H1 (cell line): ENCODE measurements at places on chromosomes 12 and 14. TPM values are rescaled to one million over a fixed set of nuclear protein-coding genes. Genes with fewer than 3 reads are reported as not detected.

Gene IRAK3
- 1.8 and 2.2 TPM in 2 replicates for total RNA-seq

Gene ATP5F1B
- 900 and 930 TPM in 2 replicates for total RNA-seq

Gene RDH12
- total RNA-seq: 1.1 and 1.2 TPM in 2 replicates

Gene PLEK2
- total RNA-seq: 2.1 and 2.9 TPM in 2 replicates

GRCh38 chr14:94370524-94370910 is 17.9 kb downstream of the SERPINA1 start:
- H3K27ac ChIP-seq: no peak overlapping the region
- H3K27me3 ChIP-seq: no peaks in the 10 kb centered on the region
- H3K4me3 ChIP-seq: no peak overlapping the region
- no peak for DNase-seq
- no peaks in the 10 kb centered on the region for H3K36me3 ChIP-seq

GRCh38 chr12:15599266-15600037 is 189.7 kb downstream of the EPS8 start:
- H3K4me3 ChIP-seq: no peak overlapping the region
- no peaks in the 10 kb centered on the region for H3K36me3 ChIP-seq
- no peaks in the 10 kb centered on the region for H3K4me1 ChIP-seq
- H3K27ac ChIP-seq: no peak overlapping the region
- no peaks in the 10 kb centered on the region for H3K27me3 ChIP-seq

Gene GSG1
- total RNA-seq: 0.89 and 1.3 TPM in 2 replicates

Gene ACSM4
- total RNA-seq: not detected in 2 replicates

DNA sequence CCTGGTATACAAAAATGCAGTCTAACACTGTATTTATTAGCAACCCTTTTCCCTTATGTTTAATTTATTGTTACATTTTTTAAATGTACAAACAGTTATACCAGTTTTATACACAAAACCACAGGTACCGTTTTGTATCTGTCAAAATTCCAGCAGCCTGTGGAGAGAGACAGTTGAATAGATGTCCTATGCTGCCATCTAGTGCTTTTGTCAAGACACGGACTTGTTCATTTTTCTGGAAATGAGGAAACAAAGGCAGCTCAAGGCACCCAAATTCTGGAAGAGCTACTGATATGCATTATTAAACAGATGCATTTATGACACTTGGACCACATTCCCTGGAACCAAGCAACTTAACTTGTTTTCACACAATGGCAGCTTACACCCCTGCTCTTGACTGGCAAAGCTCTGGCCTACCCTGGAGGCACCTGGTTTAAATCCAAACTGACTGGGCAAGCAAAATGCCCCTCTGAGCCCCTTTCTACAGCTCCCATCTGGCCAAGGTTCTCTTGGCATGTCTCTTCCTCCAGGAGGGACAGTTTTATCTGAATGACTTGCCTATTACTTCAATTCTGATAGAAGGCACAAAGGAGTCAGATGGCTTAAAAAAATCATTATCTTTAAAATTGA is 286.9 kb upstream of the PRKD1 start:
- no peaks in the 10 kb centered on the region for H3K4me1 ChIP-seq
- no peaks in the 10 kb centered on the region for H3K27me3 ChIP-seq
- no peak overlapping the region for H3K4me3 ChIP-seq

- H3K36me3 ChIP-seq: peaks cover 7% of the 10 kb centered on the region; the same call in 1 of the 2 replicates
- DNase-seq: no peak
- no peaks in the 10 kb centered on the region for H3K27me3 ChIP-seq
- H3K27ac ChIP-seq: peak within 1 kb of the TSS; percentile 57; the same call in 1 of the 2 replicates
- H3K4me3 ChIP-seq: peak within 1 kb of the TSS; percentile 29
- H3K4me1 ChIP-seq: peaks cover 45% of the 10 kb centered on the region
Measured at GRCh38 chr12:54384591-54385041, at the start of gene ZNF385A. ZNF385A (minus strand) TSS chr12:54384733; CDS start chr12:54384514, 219 bp downstream.

- no peak for DNase-seq
- peaks cover 8% of the 10 kb centered on the region for H3K4me1 ChIP-seq
- H3K27me3 ChIP-seq: no peaks in the 10 kb centered on the region
- H3K27ac ChIP-seq: no peak overlapping the region
Measured at GRCh38 chr12:24396224-24396623, 446.8 kb upstream of the SOX5 start.

- H3K27me3 ChIP-seq: peaks cover 39% of the 10 kb centered on the region
- no peak overlapping the region for H3K27ac ChIP-seq
- peaks cover 6% of the 10 kb centered on the region for H3K4me1 ChIP-seq
- no peaks in the 10 kb centered on the region for H3K36me3 ChIP-seq
- no peak for DNase-seq
- peak overlapping the region; percentile 72 for H3K4me3 ChIP-seq
Measured at GRCh38 chr12:123149501-123150274, 1.2 kb downstream of the PITPNM2 start.

Gene ERG28
- total RNA-seq: 30.5 and 32.6 TPM in 2 replicates

GRCh38 chr12:14892726-14893505 is 7.3 kb upstream of the MGP start:
- DNase-seq: no peak
- H3K27ac ChIP-seq: no peak overlapping the region
- H3K4me3 ChIP-seq: no peak overlapping the region
- no peaks in the 10 kb centered on the region for H3K36me3 ChIP-seq

GRCh38 chr12:65656891-65657351 is 167.4 kb upstream of the HMGA2 start:
- no peaks in the 10 kb centered on the region for H3K36me3 ChIP-seq
- H3K4me3 ChIP-seq: no peak overlapping the region
- DNase-seq: no peak
- no peak overlapping the region for H3K27ac ChIP-seq

Gene B3GNT4
- 1.4 and 1.9 TPM in 2 replicates for total RNA-seq

Gene SMOC1
- total RNA-seq: 1.6 and 2.4 TPM in 2 replicates

GRCh38 chr12:130240831-130241590 is 78.7 kb downstream of the FZD10 start:
- H3K27me3 ChIP-seq: no peaks in the 10 kb centered on the region; the same call in 1 of the 2 replicates
- H3K4me1 ChIP-seq: no peaks in the 10 kb centered on the region
- H3K36me3 ChIP-seq: no peaks in the 10 kb centered on the region
- no peak overlapping the region for H3K4me3 ChIP-seq
- DNase-seq: no peak

- no peak overlapping the region for H3K4me3 ChIP-seq
Measured at GRCh38 chr14:65077318-65077717, 25.0 kb downstream of the MAX start.

GRCh38 chr14:90993792-90994191 is 66.6 kb downstream of the RPS6KA5 start:
- no peaks in the 10 kb centered on the region for H3K27me3 ChIP-seq
- no peak overlapping the region for H3K4me3 ChIP-seq
- no peaks in the 10 kb centered on the region for H3K36me3 ChIP-seq
- no peaks in the 10 kb centered on the region for H3K4me1 ChIP-seq
- H3K27ac ChIP-seq: no peak overlapping the region
- DNase-seq: no peak

DNA sequence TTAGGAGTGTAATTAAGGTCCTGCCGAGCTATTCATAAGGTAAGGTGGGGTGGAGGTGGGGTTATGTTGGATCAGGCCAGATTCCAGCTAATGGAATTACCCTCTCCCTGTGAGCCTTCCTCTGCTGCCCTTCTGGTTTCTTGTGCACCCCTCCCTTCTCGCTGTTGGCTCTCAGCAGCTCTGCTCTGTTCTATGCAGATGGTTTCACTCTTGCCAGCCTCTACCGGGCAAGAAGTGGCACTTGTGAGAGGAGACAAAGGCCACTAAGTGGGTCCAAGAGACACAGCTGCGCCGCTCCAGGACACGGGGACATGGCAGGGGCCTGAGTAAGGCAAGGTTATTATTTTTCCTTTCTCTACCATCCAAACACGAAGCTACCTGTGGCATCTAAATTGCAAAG is 334.4 kb downstream of the EMP1 start:
- H3K36me3 ChIP-seq: no peaks in the 10 kb centered on the region
- no peak overlapping the region for H3K27ac ChIP-seq
- no peak for DNase-seq
- H3K27me3 ChIP-seq: no peaks in the 10 kb centered on the region; the same call in 1 of the 2 replicates
- H3K4me1 ChIP-seq: peaks cover 7% of the 10 kb centered on the region

DNA sequence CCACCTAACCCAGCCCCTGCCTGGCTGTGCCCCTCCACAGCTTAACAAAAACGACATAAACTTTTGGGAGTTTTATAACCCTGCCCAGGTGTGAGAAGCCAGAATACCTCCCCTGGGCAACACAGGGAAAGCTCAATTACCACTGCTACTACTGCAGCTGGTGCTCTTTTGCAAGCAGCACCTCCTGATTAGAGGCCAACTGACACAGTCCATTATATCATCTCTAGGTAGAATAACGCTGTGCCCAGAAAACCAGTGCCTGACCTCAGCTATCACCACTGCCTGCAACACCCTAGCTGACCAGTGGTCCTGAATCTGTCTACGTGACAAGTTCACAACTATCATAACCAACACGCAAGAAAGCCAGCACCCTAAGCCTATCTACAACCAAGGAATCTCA is 34.2 kb downstream of the MDM1 start:
- no peak for DNase-seq
- H3K36me3 ChIP-seq: no peaks in the 10 kb centered on the region
- no peaks in the 10 kb centered on the region for H3K4me1 ChIP-seq
- H3K4me3 ChIP-seq: no peak overlapping the region
- H3K27ac ChIP-seq: no peak overlapping the region
- H3K27me3 ChIP-seq: no peaks in the 10 kb centered on the region

DNA sequence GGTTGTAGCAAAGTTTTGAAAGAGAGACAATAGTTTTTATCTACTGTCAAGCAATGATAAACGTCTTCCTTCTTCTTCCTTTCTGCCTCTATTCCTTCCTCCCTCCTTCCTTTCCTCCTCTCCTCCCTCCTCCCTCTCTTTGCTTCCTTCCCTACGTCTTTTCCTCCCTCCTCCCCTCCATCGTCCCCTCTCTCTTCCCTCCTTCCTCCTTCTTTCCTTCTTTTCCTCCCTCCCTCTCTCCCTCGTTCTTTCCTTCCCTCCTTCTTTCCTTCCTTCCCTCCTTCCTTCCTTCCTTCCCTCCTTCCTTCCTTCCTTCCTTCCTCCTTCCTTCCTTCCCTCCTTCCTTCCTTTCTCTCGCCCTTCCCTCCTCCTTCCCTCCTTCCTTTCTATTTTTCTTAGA is 82.8 kb upstream of the KCNA1 start:
- no peak for DNase-seq
- H3K27ac ChIP-seq: no peak overlapping the region
- no peaks in the 10 kb centered on the region for H3K36me3 ChIP-seq
- no peak overlapping the region for H3K4me3 ChIP-seq
- no peaks in the 10 kb centered on the region; the same call in 1 of the 2 replicates for H3K4me1 ChIP-seq
- no peaks in the 10 kb centered on the region for H3K27me3 ChIP-seq

DNA sequence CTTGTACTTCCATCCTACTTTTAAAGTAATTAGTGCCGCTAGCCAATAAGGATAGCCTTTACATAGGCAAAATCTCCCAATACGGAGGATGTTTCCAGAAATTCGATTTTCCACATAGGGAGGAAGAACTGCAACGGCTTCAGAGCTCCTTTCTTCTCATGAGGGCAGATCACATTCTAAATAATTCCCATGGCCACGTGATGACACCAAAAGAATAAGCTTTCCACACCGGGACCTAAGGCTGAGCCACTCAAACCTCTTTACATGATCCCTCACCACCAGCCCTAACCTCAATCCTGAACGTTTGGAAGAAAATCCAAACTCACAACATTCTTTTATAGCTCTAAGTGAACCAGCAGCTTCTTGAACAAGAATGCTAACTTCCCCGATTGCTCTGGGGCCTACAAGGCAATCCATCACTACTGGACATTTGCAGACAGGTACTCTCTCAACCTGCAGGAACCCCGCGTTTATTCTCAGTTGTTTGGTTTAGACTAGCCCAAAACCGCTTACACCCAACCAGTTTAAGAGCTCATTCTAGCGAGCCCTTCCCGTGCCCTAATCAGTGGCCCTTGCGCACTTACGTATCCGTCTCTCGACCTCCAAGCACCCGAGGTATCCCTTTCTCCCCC is 884 bp downstream of the CAPRIN2 start:
- no peaks in the 10 kb centered on the region for H3K27me3 ChIP-seq
- H3K27ac ChIP-seq: peak overlapping the region; percentile 68; the same call in 1 of the 2 replicates
- H3K4me3 ChIP-seq: peak overlapping the region; percentile 85
- DNase-seq: no peak
- H3K4me1 ChIP-seq: peaks cover 3% of the 10 kb centered on the region
- H3K36me3 ChIP-seq: no peaks in the 10 kb centered on the region

- no peak overlapping the region for H3K27ac ChIP-seq
- no peaks in the 10 kb centered on the region for H3K36me3 ChIP-seq
- H3K27me3 ChIP-seq: no peaks in the 10 kb centered on the region
- DNase-seq: no peak
Measured at GRCh38 chr12:104201238-104202001, 14.2 kb upstream of the TXNRD1 start.

DNA sequence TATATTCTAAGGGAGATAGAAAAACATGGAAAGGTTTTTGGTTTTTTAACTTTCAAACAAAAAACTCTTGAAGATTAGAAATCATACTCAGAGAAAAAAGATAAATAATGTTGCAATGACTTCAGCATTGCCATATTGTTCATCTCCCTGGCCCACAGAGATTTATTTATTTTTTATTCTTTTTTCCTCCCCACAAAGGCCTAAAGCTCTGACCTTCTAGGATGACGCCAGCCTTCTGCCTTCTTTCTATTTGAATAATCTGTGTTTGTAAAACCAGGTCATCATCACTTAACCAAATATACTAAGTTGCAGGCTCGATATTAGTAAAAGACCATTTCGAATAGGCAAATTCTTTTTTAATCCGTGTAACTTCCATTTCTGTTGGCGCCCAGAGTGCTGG is 4.4 kb upstream of the DCP1B start:
- peaks cover 2% of the 10 kb centered on the region; the same call in 1 of the 2 replicates for H3K4me1 ChIP-seq
- H3K4me3 ChIP-seq: no peak overlapping the region

- no peak for DNase-seq
- H3K27ac ChIP-seq: no peak overlapping the region
- H3K4me1 ChIP-seq: no peaks in the 10 kb centered on the region
- H3K4me3 ChIP-seq: no peak overlapping the region
- H3K27me3 ChIP-seq: no peaks in the 10 kb centered on the region
Measured at GRCh38 chr12:131061041-131061806, 107.5 kb downstream of the ADGRD1 start.
